ENCODE measurements at places on chromosomes 4 and X.
A peak's percentile ranks its signal among the peaks of the same experiment; 100 is the strongest.

- no peak for DNase-seq
These were observed 1913.7 kb downstream of the STIM2 start for GRCh38 chr4:28774344-28774743.

GRCh38 chrX:129512409-129512808 lies 10.9 kb downstream of the SMARCA1 start:
- DNase-seq, result no peak

GRCh38 chr4:76195326-76195725 lies 18.3 kb downstream of the SCARB2 start:
- no peak for DNase-seq

- DNase-seq, result no peak
These were observed 168.8 kb downstream of the ATRX start for GRCh38 chrX:77617206-77617605.

DNA sequence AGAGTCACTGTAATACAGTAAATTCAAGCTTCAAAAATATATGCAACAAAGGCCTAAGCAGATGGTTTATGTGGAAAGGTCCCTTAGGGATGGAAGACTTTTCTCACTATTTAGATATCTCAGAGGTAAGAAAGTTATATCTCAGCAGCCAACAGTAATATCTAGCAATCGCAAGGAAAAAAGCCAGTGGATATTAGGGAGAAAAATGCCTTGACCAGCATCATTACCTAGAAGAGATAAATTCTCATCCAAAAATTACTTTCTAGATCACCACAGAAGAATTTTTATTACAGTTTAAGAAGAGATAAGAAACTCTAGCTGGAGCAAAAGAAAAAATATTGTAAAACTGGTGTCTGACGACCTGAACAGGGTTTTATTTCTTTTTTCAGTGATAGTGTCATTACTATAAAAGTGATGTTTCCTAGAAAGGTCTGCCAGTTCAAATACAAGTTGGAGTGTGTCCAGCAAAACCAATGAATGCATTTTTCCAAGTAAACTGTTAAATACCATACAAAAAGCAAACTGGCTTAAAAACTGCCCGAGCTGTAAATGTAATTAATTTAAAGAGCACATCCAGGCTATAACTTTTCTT lies 100.0 kb downstream of the ATP11C start:
- no peak for DNase-seq

DNA sequence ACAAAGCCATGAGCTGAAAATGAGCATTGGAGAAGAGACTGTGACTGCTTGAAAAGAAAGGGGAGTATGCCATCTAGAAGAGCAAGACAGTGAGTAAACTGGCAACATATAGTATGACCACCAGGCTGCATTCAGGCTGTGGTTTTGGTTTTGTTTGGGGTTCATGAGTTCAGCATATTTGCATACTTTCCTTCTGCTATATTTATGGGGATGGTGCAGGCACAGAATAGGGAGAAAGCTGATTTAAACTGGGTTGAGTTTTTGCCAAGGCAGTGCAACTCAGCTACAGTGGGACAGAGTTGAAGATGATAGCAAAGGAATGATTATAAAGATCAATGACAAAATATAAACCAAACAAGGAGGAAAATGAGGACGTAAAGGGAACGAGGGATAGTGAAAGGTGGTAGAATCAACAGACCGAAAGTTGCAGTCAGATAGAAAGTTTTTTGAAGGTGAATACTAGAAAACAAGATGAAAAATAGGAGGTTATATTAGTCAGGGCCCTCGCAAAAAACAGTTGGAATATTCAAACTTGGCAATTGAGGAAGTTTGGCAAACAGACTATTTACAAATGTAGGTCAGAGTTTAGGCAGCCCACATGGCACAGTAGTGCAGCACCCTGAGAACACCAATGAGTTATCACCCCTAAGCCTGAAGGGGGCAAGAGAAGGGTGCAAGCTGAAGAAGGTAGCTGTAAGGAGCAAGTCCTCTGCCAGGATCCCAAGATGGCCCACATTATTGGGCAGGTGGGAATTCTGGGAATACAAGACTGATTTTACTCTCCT lies 114.8 kb upstream of the MAP9 start:
- DNase-seq, result no peak

GRCh38 chrX:98350940-98351339 lies 1467.2 kb downstream of the RPA4 start:
- no peak for DNase-seq

- no peak for DNase-seq
These were observed 96.0 kb upstream of the PPP2R3B start for GRCh38 chrX:482702-483203.

DNA sequence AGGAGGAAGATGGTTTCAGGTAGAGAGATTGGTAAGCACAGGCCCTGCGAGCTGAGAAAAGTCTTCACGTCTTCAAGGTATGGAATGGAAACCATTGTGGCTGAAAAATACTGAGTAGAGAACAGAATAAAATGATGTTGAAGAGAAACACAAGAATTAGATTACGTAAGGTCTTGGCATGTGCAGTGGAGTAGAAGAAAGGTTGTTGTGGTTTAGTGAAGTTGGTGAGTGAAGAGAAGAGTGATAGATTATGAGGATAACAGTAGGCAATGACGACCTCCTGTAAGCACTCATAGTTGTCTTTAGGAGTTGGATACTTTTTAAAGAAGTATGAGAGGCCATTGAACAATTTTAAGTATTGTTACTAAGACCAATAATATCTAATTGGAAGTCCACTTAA lies 642.6 kb downstream of the PCDH7 start:
- DNase-seq, result no peak

DNA sequence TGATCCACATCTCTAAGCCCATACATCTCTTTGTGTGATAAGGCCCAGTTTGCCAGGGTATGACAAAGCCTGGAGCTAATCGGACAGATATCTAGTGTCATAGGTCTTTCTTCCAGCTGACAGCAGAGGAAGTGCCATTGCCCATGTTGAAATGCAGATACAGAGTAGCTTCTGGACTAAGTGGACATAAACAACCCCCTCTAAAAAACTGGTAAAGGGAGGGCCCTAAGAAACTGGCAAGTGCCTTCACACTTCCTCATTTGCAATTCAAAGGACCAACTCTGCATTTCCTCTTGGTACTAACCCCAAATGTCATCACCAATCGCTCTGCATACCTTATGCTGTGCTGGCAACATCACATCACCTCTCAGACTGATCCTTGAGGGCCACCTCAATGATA lies 20.8 kb downstream of the ARHGEF6 start:
- DNase-seq, result no peak

- DNase-seq, result no peak
These were observed 126.4 kb upstream of the GATB start for GRCh38 chr4:151887031-151887815.

DNA sequence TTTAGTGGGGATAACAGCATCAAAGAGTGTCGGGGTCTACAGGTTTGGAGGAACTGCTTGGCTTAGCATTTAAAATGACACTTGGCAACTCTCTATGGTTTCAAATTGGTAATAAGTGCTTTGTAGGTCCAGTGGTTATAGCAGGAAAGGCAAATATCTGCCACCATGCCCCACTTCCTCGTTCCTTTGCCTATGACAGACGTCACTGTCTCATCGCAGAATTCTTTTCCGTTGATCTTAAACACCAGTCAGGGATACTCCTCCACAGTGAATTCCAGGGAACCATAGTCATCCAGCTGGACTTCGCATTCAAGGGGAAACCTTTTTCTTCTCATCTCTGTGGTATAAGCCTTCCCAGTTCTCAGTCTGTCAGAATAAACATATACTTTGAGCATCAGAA lies 319.1 kb downstream of the GPAT3 start:
- DNase-seq, result peak; percentile 85

DNA sequence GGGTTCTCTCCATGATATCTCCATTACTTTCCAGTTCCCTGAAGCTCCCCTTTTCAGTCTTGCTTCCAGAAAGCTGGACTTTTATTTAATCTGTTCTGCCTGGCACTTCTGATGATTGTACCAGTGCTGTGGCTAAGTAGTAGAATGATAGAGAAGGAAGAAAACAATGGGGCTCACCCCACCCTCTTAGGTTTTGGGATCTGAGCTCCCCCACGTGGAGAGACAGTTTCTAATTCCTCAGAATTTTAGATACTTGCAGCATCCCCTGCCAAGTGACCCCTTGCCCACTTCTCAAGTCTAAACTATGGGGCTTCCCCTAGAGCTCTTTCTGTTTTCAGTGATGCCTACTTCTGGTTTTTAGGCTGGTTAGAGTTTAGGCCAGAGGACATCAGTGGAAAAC lies 73.9 kb downstream of the GC start:
- DNase-seq, result no peak

GRCh38 chr4:41644288-41644914 lies 104.1 kb downstream of the PHOX2B start:
- peak; percentile 21 for DNase-seq

DNA sequence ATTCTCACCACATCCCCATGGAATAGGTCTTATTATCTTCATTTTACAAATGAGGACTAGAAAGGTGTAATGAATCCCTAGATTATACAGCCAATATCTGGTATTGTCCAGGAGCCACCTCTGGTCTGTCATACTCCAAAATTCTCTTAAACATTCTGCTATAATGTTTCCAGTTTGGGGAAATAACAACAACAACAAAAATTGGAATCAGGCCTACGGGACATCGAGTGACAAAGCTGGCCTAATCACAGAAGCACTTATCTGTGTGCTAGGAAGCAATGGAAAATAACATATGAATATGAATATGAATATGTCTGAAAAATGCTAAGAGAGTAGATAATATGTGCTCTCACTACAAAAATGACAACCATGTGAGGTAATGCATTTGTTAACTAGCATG lies 264.1 kb downstream of the GASK1B start:
- no peak for DNase-seq

DNA sequence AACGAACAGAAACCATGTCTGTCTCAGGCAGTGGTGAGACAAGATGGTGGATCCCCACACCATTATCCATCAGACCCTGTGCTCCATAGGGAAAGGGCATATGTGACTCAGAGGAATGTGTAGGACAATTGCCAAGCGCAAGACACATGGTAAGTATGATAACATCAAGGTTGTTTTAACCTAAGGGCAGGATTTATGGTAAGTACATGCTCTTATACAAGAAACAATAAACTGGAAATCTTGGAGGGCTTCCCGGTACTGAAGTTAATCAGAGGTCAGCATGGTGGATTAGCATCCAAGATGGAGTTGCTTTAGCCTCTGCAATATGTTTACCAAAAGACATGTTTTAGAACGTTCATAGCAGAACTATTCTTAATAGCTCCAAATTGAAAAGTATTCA lies 355.0 kb downstream of the PPP1R2C start:
- DNase-seq, result no peak

GRCh38 chr4:123256901-123257300 lies 139.7 kb upstream of the SPRY1 start:
- no peak for DNase-seq

GRCh38 chrX:78708816-78709215 lies 38.7 kb upstream of the LPAR4 start:
- no peak for DNase-seq

DNA sequence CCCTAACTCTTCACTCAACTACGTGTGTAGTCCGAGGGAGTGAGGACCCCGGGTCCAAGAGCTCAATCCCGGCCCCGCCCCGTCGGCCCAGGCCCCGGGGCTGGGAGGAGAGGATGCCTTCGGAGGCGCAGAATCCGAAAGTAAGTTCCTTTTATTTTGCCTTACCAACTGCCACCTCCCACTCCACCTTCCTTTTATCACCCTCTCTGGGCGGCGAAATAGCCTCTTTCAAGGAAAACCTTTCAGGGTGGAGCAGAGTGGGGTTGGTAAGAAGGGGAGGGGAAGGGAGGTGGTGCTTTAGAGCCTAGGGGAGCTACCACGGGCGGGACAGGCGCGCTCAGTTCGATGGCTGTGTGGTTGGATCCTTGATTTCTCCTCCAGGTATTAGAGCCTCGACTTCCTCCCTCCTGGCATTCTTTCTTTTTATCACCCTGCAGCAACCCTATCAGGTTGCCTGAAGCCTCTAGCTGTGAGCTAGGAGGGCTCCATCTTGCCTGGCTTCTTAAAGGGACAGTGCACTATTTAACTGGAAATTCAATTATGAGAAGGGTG lies 191.2 kb downstream of the RRAGB start:
- DNase-seq, result no peak

DNA sequence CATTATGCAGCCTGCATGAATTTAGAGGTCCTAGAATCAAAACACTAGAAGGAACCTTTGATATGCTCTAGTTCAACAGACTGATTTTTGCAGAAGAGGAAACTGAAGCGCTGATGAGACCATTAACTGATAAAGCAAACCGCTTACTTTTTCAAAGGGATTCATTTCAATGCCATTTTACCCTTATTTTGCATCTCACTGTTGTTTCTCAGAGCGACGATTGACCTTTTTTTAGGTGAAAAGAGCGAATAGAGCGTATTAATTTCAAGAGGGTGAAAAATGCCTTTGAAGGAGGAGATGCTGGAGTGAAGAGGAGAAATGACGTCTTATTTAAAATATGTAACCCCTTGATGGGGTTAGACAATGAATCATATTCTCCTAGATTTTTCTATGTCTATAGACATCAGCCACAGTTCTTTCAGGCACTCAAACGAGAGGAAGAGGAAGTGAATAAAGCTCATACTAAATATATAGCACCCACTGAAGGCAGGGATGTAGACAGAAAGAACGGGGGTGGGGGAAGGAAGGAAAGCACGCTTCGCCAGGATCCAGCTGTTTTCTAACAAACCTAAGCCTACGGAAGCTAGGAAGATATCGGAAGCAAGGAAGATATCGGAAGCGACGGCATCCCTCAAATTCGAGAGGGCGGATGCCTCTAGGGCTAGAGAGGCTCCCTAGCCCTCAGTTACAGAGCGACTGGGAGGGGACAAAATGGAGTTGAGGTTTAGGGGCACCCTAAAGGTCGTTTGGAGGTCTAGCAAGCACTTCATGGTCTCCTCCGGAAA lies 848 bp downstream of the ACSL4 start:
- peak; percentile 19 for DNase-seq

DNA sequence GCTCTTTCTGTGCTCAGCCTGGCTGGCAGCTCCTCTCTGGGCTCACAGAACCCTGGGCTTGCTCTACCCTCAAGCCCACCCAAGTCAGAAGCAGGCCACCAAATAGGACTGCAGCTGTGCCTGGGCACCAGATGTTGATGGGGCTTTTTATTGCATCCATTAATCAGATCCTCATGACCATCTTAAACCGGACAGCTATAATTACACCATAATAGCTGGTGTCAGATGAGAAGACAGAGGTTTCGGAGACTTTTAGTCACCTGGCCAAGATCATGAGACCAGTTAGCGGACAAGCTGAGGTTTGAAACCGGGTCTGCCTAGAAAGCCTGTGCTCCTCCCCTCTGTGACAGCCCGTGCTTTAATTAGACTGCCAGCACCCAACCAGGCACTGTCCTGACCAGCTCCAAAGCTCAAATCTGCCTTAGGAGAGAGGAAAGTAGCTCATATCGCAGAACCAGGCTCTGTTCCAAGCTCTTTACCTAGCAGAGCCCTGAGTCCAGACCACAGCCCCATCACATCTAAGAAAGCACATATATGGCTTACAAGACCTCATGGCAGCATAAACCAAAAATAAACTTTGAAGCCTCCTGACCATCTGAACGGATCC lies 88.9 kb downstream of the JAKMIP1 start:
- DNase-seq, result no peak

- no peak for DNase-seq
These were observed 528 bp upstream of the FGF2 start for GRCh38 chr4:122826079-122826527.

DNA sequence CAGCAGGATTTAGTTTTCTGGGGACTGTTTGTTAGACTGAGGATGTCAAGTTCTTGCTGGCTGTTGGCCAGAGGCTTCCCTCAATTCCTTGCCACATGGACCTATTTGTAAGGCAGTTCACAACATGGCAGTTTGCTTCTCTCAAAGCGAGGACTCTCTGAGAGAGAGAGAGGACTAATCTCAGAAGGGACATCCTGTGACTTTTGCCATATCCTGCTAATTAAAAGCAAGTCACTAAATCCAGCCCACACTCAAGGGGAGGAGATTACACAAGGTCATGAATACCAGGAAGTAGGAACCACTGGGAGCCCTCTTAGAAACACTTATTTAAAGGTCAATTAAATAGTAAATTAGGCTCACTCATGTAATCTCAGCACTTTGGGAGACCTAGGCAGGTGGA lies 38.2 kb downstream of the PPP1R2C start:
- DNase-seq, result no peak
